ENCODE measurements at places on chromosomes 6 and 20.

DNA sequence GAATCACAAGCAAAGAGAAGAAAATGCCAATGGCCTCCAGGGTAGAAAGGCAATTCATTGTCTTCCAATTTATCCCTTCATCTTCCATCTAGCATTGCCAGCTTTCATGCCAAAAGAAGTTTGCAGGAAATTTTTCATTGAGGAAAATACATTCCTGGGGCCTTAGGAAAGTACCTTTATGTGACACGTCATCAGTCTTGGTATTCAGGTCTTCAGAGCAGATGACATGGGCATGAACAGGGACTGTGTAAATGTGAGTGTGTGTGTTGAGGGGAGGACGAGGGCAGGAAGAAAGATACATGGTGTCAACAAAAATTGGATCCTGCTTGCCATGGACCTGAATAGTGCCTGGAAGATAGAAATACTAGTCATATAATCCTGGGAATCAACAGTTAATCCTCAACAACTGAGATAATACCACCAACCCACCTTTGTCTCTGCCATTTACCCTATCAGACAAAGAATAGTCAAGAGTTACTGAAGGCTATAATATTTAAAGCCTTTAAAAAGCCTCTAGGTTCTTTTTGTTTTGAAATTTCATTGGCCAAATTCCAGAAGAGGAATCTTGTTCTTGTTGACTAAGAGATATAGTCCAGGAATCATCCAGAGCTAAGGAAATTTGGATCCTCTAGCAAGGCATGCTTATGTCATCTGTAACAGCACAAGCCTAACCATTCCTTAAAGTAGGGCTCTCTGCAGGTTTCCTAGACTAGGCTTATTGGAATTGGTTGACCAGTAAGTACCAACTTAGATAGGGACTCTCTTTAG, 405.8 kb upstream of the SASH1 start:
- DNase-seq = no peak

GRCh38 chr20:58630063-58630462, 21.0 kb upstream of the STX16 start:
- no peak for DNase-seq

- no peak for DNase-seq
Measured at GRCh38 chr6:33974471-33974870, 170.7 kb upstream of the MLN start.

DNA sequence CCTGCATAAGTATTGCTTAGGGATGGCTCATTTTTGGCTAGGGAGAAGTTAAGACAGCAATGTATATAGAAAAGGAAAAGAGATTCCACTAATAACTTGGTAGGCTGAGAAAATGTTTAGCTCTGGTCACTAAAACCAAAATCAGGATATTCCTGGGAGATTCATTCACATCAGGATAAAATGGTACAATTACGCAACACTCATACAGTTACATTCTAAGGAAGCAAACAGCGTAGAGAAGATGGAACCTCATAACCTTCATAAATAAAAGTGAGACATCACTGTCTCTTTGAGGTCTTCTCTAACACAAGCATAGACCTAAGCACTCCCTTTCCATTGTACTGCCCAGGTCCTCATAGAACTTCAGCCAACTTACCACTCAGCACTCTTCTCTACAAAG, 295.7 kb upstream of the RUNX2 start:
- no peak for DNase-seq

DNA sequence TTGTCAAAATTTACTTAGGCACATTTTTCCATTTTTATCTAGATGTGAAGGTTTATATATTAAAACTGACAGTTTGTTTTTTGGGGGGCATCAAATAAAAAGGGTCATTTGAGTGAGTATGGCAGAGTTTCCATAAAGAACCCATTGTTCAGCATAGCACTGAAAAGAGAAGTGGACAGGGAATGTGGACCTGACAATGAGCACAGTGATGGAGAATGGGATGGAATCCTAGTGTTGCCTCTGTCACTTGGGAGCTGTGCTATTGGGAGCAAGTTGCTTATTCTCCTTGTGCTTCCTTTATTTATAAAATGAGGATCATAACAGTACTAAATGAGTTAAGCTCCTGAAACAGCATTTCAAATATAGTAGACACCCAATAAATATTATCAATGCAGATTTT, 130.7 kb upstream of the SIM1 start:
- DNase-seq = no peak

DNA sequence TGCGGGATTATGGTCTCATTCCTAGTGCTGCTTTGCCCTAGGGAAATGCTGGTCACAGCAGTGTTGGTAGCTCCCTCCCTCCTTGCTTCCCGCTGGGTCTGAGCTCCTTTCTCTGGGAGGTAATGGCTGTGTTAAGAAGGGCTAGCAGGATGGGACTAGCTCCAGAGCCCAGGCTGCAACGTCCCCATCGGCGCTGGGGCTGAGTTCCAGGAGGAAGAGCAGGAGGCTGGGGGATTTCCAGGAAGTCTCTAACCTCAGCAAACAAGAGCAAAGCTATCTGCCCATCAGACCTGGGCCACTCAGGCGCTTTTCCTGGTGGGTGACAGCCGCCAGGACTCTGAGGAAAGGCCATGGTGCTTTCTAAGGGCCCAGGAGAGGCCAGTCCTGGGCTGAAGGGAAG, 174.2 kb downstream of the DLL1 start:
- DNase-seq = no peak

DNA sequence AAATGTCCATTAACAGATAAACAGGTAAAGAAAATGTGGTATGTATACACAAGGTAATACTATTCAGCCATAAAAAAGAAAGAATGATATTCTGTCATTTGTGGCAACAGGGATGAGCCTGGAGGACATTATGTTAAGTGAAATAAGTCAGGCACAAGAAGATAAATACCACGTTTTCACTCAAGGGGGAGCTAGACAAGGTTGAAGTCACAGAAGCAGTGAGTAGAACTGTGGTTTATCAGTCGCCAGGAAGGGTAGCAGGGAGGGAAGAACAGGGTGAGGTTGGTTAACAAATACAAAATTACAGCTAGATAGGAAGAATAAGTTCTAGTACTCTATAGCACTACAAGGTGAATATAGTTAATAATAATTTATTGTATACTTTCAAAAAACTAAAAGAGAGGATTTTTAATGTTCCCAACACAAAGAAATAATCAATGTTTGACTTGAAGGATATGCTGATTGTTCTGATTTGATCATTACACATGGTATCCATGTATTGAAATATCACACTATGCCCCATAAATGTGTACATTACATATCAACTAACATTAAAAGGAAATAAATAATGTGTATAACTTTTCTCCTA, 21.1 kb downstream of the RTN4IP1 start:
- no peak for DNase-seq

DNA sequence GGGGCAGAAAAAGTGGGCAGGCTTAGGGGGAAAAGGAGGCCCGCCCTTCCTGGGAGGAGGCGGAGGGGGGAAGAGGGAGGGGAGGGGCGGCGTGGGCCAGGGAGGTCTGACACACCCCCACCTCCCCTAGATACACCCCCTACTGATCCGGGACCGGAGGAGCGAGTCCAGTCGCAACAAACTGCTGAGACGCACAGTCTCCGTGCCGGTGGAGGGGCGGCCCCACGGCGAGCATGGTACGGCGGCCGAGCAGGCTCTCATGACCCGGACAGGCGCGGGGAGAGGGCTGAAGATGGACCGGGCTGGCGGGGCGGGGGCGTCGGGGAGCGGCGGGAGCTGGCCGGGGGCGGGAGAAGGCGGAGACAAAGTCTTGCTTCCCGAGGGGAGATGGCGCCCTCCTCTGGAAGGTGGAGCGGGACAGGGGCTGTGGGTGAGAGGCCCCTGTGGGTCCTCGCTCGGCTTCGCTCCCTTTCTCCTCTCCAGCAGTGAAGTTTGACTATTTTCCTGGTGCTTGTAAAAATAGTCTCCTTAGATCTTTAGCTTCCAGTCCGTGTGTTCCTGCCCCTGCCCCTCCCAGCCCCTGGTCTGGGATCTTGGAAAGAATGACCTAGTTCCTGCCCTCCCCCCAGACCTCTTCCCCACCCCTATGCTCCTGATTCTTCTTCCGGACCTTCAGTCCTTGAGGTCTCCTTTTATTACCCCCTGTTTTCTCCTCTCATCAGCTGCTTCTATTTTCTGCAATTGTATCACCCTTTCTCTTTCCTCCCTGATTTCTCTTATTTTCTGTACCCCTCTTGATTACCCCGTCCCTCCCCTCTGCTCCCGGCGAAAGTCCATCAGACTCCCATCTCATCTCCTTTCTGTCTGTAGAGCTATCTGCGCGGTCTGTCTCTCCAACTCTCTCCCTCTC, 6.1 kb downstream of the SYNGAP1 start:
- DNase-seq = peak; percentile 61

- no peak for DNase-seq
Measured at GRCh38 chr6:21478883-21479539, 114.5 kb upstream of the SOX4 start.

DNA sequence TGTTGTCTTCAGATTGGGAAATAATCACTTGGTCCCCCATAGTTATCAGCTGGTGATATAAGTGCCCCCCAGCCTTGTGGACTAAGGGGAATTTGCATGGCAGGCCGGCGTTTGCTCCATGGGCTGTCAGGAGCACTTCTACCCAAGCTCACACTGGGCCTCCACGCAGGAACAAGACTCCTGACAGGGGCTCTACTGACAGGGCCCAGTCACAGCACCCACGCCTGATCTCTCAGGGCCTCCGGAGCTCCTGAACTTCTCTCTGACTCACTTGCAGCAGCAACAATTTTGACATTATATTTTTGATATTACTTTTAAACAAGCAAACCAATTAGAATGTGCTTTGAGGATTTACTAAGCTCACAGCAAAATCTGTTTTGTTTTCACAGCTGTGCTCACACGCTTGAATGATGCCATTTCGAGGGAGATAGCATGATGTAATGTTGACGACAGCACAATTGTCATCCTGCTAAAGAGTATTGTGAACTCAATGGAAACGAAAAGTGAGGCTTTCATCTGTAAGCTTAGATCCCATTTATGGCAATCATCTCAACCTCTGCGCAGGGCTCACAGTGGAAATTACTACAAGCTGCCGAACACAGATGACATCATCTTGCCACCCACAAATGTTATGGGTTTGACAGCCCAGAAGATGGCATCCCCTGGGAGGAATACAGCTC, 28.7 kb upstream of the TXNDC5 start:
- DNase-seq = no peak

DNA sequence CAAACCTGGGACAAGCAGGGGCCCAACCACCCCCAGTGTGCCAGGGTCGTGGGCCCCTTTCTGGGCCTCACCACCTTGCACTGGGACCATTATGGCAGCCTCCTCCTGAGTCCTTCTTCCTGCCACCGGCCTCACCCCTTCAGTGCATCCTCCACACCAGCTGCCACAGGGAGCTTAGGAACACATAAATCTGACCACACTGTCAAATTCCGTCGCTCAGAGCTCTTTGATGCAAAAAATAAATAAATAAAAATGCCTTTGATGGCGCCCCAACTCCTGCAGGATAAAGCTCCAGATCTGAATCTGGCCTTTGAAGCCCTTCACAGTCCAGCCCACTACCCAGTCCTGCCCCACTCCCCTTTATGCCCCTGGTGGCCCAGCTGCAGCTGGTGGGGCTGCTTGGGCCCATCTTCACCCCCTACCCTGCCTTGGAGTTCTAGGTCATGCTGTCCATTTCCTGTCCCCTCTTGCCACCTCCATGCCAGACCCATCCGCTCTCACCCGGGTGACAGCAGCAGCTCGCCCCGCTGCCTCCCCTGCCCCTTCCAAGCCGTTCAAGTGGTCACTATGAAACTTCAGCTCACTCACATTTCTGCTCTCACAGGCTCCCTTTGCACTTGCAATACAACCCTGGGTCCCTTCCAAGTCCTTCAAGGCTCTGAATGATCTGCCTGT, 16.0 kb downstream of the MYH7B start:
- no peak for DNase-seq

DNA sequence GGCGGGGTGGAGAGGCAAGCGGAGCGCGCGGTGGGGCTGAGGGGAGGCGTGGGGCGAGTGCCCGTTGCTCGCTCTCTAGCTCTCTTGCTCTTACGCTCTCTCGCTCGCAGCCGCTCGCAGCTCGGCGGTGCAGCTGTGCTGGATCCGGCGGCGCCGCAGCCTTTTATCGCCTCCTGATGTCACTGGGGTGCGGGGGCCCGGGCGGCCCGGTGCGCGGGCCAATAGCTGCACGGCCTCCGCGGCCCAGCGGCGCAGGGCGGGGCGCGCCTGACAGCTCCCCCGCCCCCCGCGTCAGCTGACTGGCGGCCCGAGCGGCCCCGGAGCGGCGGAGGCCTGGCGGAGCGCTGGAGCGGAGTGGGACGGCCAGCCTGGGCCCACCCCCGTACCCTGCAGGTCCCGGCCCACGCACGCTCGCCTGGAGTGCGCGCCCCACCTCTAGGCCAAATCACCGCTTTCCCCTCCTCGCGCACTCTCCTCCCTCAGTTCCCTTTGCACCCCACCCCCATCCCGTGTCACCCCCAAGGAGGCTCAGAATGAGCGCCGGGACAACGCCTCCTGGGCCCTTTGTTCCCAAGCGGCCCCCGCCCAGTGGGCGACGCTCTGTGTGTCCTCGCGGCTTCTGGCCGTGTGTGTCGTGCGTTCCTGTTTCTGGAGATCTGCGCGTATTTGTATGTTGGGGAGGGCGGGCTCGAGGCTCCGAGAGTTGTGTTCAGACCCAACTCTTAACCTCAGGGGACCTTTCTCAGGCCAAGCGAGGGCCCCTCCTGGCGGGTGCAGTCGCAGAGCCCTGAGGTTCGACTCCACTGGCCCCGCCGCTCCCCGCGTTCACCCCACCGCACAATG, at the start of gene MAFB:
TSS of gene MAFB (minus strand) at position 137 of the 843 bp plus-strand sequence. CDS start 386 bp downstream, outside the sequence.
- DNase-seq = no peak

DNA sequence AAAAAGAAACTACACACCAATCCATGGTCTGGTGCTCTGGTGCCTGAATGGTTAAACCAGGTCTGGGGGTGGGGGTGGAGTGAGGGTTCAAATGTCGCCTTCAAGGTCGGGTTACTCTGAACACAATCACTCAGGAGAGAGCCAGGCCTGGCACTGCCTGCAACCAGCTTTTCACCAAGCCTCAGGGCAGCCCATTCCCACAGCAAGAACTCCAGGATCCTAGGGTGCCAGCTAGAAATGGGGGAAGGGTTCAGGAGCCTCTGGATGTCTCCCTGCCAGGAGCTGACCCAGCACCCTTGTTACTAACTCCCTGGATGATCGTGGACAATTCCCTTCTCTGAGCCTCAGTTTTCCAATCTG, 6.7 kb downstream of the SDC4 start:
- no peak for DNase-seq

DNA sequence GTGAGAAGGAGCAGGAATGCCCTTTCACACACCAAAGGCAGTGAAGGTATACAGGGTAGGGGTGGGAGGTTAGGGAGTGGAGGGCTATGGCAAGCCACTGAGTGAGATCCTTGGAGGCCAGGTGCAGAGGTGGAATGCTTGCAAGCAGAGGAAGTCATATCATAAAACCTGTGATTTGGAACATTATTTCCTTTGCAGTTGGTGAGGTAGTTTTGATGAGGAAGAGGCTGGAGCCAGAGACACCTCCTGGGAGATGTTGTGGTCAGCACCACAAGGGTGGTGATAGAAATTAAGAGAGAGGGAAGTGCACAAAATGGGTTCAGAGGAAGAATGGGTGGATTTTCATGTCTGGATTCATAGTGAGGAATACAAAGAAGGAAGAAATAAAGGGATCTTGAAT, 73.0 kb downstream of the PLCB4 start:
- no peak for DNase-seq
